ENCODE measurements at places on chromosomes 2 and 18.
A peak's percentile ranks its signal among the peaks of the same experiment; 100 is the strongest.

DNA sequence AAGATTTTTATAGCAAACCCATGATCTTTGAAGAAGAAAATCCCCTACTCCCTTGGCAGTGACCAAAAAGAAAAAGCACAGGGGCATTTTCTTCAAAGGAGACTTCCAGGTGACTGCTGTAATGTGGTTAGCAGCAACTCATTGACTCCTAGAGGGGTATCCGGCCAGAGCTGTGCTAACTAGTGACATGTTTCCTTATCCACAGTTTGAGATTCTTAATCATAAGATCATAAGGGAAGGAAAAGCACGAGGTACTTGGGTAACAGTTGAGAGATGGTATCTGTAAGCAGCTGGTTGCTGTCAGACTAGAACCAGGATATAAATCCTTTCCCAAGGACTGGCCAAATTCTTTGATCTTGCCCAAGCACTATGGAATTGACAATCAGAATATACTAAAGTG, 124.7 kb downstream of the MREG start:
- DNase-seq: no peak

GRCh38 chr18:63306249-63306648, 13.3 kb downstream of the BCL2 start:
- no peak for DNase-seq

GRCh38 chr2:100785626-100786296, 34.2 kb upstream of the NPAS2 start:
- no peak for DNase-seq

GRCh38 chr18:48913201-48913600, 37.6 kb downstream of the SMAD7 start:
- no peak for DNase-seq

- no peak for DNase-seq
These were observed 9.9 kb downstream of the DNMT3A start for GRCh38 chr2:25331686-25332365.

DNA sequence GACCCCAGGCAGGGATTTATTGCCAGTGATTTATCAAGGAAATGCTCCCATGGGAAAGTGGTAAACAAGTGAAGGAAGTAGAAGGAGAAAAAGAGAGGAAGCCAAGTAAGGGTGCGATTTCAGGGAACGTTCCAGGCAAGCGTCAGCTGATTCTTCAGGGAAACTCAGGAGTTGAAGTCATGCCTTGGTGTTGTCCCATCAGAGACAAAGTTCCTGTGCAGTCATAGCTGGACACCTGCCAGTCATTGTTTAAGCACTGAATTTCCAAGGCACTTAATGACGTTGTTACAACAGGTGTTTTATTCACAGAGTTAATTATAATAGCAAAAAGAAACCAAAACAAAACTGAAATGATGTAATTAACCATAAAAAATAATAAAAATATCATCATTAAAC, 381.8 kb upstream of the CRIM1 start:
- DNase-seq: no peak

GRCh38 chr2:180058993-180059392, 51.9 kb upstream of the CWC22 start:
- DNase-seq: no peak

DNA sequence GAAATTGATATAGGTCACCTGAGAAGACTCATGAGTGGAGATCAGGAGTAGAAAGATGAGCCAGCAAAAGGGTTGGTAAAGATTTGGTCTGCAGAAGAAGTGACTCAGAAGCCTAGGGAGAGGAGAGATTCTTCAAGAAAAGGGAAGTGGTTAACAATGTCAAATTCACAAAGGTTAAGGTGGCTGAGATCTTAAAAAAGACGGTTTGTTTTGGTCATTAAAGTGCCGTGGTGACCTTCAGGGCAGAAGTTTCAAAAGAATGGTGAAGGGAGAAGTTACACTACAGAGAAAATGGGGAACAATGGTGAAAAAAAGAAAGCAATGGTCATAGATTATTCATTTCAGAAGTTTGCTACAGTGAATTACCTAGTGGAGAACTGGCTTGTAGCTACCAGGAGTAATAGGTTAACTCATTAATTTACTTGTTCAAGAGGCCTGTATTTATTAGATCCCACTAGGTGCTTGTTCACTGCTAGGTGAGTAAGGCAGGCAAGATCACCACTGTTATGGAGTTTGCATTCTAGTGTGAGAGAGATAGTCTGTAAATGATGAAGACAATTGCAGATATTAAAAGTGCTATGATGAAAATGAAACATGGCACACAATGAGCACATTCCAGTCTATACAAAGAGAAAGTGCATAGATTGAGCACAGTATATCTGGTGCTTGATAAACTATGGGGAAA, 43.0 kb downstream of the FBXO48 start:
- no peak for DNase-seq

GRCh38 chr2:241188361-241189092, at the start of gene ANO7:
Gene ANO7, plus strand, starts transcription at chr2:241188677. Its CDS starts 1,387 bp downstream, at chr2:241190064.
- no peak for DNase-seq

GRCh38 chr2:190511104-190511503, 23.4 kb downstream of the NEMP2 start:
- no peak for DNase-seq

DNA sequence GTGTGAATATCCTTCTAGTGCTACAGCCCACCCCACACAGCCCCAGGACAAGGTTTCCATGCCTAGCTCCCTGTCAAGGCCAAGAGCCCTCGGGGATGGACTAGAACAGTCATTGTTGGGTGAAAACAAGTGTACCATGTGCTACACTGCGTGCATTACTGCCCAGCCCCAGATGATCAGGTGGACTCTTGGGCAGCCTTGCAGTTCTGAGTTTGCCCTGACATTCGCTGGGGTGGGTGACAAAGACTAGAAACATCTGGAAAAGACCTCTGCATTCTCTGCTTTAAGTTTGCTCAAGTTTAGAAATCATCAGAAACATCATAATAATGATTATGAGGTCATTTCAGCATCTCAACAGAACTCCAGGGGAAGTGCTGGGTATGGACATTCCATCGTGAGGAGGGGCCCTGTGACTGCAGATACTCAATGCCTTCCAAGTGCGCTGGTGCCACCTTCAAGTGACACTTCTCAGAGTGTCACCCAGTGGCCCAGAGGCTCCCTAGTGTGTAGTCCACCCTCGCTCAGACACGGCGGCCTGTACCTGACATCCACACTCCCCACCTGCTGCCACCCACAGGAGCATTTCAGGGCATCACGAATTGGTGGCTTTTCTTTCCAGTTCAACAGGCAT, 5.3 kb upstream of the PXDN start:
- no peak for DNase-seq

DNA sequence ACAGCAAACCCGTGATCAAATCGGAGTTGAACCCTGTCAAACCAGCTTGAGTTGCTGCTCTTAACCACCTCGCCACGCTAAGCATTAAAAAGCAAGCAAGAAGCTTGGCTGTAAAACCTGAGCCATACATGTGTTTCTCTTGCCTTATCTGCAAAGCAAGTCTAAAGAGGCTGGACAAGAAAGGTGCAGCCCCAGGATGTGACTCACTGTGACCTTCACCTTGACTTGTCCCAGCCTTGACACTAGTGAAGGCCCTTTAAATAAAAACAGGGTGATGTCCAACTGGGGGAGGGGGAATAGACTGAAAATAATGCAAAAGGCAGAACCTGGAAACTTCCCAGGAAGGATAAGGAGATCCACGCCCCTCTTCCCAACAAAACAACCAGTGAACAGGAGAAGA, 127.6 kb upstream of the NPAS2 start:
- no peak for DNase-seq

- no peak for DNase-seq
These were observed 178.8 kb upstream of the ST6GAL2 start for GRCh38 chr2:107064750-107065149.

DNA sequence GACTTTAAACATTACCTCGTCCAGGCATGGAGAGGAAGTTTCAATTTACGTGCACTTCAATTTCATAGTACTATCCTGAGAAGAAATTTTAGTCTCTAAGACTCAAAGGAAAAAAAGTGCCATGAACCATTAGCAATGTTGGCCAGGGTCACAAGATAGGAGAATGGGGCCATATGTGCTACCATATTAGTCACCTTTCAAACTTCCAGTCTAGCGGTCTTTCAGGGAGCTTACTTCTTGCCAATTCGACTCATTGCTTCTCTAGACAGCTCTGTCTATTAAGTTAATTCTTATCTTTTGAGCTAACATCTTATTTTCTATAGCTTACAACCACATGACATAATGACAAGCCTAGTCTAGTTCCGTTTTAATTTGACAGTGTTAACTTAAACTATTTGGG, 129.1 kb downstream of the ANKRD44 start:
- DNase-seq: no peak

GRCh38 chr2:25286723-25287483, 54.8 kb downstream of the DNMT3A start:
- no peak for DNase-seq

GRCh38 chr2:218008060-218009040, 5.6 kb upstream of the TNS1 start:
- no peak for DNase-seq

GRCh38 chr18:67425672-67426071, 90.8 kb downstream of the DSEL start:
- DNase-seq: no peak

DNA sequence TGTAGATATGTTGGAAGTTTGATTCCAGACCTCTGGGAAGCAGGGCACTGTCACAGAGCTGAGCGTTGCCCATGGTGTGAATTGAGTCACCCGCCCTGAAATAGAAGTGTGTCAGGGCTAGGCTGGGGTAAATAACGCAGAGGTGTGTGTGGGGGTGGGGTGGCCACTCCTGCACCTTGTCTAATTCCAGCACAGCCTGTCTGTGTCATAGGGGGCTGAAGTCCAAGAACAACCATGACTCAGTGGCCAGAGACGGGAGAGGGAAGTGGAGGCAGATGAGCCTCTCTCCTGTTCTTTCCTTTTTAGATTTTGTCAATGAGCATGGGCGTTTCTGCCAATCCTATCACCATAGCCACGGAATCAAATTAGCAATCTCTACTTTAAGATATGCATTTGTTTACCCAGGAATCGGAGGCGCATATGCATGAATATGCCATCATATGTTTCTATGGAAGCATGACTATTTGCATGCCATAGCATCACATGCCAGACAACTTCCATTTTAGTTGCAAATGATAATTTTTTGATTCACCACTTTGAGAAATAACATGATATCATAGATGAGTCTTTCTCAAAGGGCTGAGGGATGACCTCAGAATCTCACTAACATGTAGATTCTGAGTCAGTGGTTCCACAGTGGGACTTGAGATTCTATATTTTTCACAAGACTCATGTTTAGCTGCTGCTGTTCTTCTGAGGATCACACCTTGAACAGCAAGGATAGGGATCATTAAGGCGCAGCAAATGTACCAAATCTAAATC, 852.9 kb downstream of the DCDC2C start:
- DNase-seq: no peak

- no peak for DNase-seq
These were observed 7.7 kb downstream of the HMSD start for GRCh38 chr18:63956755-63957154.

GRCh38 chr2:98091738-98092137, 4.8 kb downstream of the VWA3B start:
- DNase-seq: no peak

- no peak for DNase-seq
These were observed 24.9 kb downstream of the CCBE1 start for GRCh38 chr18:59672235-59672711.

- no peak for DNase-seq
These were observed 13.4 kb upstream of the KCTD1 start for GRCh38 chr18:26561769-26562168.

DNA sequence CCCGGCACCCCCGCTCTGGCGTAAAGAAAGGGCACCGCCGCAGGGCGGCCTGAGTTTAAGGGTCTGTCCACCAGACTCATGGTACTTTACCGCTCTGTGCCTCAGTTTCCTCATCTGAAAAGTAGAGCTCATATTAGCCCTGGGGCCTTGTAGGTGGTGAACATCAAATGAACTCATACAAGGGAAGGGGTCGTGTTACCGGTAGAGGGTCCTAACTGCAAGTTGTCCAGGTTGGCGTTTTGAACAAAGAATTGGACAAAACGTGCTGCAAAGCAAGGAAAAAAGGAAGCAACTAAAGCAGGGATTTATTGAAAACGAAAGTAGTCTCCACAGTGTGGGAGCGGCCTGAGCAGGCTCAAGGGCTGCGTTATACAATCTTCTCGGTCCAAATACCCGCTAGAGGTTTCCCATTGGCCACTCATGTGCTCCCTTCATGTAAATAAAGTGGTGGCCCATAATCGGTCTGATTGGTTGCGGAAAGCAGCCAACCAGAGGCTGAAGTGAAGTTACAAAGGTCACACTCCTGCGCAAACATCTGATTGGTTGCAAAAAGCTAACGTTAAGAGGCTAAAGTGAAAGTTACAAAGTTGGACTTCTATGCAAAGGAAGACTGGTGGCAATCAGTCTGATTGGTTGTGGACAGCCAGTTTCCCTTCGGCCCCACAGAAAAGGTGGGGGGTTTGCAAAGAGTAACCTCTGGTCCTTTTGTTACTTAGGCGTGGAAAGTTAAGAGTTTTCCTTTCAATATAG, 80.7 kb upstream of the LDLRAD4 start:
- peak; percentile 22 for DNase-seq

- no peak for DNase-seq
These were observed 8.0 kb downstream of the SIX3 start for GRCh38 chr2:44949329-44950151.

DNA sequence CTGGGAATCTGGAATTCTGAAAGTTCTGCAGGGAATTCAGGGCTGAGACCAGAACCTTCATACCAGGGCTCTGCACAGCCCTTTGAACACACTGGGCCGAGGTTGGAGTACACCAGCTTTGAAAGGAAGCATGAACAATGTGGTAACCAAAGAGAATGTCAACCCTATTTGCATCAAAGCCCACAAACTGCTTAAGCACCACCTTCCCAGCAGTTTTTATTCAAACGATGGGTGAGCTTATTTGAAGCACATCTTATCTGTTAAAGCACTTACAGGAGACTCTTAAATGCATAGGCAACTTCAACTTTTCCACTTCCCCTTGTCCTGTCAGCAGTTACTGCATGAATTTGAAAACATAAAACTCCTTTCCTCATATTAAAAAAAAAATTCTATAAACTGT, 96.6 kb downstream of the TXNL1 start:
- no peak for DNase-seq

DNA sequence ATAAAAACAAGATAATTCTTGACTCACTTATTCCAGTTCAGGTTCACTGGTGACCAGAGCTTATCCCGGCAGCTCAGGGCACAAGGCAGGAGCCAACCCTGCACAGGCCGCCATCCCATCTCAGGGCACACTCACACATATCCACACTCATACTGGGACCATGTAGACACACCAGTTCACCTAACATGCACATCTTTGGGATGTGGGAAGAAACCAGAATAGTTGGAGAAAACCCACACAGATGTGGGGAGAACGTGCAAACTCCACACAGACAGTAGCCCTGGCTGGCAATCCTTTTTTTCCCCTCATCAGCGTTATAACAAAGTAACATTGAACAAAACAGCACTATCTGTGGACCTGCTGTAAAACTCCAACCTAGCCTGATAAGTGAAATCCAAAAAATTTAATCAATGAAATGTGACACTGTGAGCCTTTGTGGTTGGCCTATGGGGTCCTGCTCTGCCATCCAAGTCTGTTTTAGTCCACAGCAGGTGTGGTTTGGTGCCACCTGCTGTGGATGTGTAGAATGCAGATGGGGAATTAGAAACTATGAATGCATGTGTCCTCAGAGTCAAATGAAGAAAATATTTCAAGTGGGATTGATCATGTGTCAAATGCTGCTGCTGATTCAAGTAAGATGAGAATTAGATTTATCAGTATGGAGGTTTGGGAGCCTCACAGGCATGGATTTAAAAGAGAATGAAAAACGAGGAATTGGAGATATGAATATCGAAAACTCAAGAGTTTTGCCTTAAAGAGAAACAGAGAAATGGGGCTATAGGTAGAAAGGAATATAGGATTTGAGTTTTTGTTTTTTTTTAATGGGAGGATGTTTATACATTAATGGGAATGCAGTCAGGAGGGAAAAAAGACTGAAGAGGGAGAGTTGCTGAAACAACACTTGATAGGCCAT, 47.0 kb downstream of the UGP2 start:
- DNase-seq: no peak
